ENCODE measurements at places on chromosomes 4 and X.

DNA sequence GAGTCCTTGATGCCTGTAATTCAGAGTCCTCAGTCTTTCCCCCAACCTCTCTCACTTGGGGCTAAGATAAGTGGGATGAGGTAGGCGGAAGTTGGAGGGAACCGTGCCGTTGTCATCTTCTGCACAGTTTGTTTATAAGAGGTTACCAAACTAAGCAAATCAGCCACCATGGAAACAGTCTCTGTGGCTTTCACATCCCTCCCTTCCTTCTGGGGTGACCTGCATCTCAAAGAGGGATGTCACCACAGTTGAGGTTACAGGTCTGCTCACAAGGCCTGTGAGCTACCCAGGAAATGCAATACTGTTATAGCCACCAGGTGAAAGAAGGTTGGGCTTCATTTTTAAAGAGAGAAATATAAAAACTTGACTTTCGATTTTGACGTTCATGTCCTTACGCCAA, 26.3 kb downstream of the RTL5 start:
- DNase-seq, result peak; percentile 68

- DNase-seq, result no peak
Measured at GRCh38 chr4:83065266-83065665, 30.3 kb downstream of the COPS4 start.

DNA sequence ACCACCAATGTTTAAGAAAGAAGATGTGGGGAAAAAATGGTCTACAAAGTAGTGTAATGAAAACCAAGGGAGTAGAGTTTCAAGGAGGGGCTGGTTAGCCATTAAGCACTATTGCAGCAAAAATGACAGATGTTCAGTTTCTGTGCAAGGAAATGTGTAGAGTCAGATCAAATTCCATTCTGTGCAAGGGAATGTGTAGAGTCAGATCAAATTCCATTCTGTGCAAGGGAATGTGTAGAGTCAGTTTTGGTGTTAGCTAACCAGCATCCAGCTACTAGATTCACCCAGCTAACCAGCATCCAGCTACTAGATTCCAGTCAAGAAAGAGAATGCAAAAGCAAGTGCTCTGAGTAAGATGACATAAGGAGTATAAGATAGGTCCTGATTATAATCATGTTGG, 208.8 kb downstream of the COX18 start:
- no peak for DNase-seq

GRCh38 chr4:33045334-33045733, 2325.2 kb downstream of the PCDH7 start:
- no peak for DNase-seq

DNA sequence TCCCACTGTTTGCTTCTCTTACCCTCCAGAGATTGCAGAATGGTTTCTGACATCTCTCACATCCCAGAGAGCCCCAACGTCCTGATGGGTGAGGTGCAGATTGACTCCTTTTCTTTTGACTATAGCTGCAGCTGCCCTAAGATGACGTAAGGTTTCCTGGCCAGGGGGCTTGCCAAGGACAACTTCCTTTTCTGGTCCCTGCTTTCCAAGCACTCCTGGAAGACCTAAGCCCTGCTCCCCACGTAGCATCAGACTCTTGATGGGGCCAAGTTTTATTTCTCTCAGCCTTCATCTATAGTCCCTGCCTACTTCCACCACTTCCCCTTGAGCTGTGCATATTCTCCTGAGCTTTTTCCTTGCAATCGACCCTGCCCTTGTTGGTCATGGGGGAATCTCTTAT, 497.7 kb downstream of the IDS start:
- DNase-seq, result no peak

GRCh38 chr4:135240796-135241195, 1039.2 kb upstream of the PABPC4L start:
- DNase-seq, result no peak

DNA sequence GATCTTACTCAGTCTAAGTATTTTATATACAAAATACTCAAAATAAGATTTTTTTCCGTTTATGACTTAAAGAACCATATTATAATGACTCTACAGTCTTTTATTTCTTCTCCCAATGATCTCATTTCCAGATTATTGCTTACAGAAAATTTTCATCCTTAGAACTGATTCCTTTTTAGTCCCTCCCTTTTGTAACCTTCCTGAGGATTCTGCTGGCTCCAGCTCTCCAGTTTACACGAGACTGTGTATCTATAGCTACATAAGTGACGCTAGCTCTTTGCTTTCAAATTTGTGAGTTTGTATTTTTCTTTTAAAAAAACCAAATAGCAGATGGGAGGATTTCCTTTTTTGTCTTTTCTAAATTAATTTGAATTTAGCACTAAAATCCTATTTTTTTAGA, 24.0 kb downstream of the FHDC1 start:
- no peak for DNase-seq

DNA sequence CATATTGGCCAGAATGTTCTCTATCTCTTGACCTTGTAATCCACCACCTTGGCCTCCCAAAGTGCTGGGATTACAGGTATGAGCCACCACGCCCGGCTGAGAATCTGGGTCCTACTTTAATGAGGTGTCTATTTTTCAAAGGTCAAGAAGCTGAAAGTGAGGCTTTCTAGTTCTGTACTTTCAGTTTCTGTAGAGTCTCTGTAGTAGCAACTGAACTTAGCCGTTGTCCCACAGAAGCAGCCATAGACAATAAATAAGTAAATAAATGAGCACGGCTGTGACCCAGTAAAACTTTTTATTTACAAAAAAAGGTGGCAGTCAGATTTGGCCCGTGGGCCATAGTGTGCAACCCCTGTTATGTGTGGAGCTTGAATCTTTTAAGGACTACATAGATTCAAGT, 92.0 kb downstream of the FNIP2 start:
- DNase-seq, result no peak
